ENCODE measurements at places on chromosomes 1 and 21.

- no peak for DNase-seq
These were observed 8.7 kb upstream of the SFPQ start for GRCh38 chr1:35201631-35202030.

DNA sequence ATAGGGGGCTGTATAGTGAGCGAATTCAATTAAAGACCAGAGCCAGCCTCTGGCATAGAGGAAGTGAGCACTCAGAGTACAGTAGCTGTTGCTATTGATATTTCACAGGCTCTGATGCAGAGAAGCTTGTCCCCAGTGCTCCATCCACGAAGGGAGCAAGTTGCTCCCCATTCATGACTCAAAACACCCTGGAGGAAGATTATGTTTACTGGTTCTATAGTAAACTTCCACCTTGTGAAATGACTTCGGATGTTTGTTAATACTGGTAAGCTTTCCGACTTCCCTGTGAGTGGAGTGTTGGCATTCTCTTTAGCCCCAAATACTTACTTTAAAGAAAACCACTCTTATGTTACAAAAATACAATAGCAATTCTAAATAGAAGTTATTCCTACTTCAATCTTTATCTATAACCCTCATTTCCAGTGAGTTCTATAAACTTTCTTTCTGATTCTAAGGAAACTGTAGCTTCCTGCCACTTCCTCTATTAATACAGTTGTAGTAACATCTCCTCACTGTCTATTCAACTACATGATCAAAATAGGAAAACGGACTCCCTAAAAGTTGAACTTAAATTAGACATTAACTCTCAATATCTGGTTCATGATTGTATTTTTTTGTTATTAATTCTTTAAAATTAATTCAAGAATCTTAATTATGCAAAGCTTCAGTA lies 46.4 kb downstream of the ZNF281 start:
- DNase-seq, result no peak

DNA sequence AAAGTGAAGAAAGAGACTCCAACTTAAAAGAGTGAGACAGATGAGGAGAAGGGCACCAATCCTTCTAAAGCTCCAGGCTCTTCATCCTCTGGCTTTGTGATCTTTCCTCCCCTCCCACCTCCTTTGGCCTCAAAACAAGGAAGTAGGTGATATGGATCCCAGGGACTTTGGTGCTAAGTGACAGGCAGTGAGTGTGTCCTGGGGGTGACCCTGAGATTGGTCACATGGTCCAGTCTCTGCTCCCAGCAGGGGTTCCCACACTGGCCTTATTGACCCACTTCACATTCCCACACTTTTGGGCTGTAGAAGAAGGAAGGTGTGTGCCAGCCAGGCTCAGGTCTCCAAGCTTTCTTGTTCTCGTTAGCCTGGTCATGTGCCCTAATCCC lies 401.2 kb upstream of the PROX1 start:
- DNase-seq, result no peak

DNA sequence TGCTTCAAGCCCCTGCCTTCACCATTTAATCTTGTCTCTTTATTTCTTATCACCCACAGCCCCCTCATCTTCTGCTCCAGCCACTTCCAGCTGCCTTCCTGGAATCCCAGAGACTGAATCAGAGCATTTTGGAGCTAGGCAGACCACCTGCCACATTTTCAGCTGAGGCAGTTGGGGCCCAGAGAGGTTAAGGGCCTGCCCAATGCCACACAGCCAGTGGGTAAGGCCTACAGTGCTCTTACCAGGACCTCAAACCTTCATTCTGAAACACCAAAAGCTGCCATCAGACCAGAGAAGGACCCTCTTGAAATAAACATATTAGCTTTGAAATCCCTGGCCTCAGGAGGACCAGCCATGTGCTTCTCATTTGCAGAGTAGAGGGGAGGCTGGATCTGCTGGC lies 17.6 kb upstream of the SLC6A17 start:
- DNase-seq, result no peak

- DNase-seq, result peak; percentile 14
These were observed 146.0 kb downstream of the PLA2G4A start for GRCh38 chr1:186974774-186975181.

Data from kidney epithelial cell (primary cell).